NCI-H446 treated with DMSO at 0.1 percent for 48 hours (cell line): ENCODE measurements at places on chromosomes 7 and 10.

- no peak for DNase-seq
Observed at GRCh38 chr7:156082048-156083040, 270.1 kb upstream of the SHH start.

GRCh38 chr10:61779950-61780659 is 117.4 kb downstream of the CABCOCO1 start:
- no peak for DNase-seq

- no peak for DNase-seq
Observed at GRCh38 chr7:26698806-26699205, 165.6 kb downstream of the SKAP2 start.

- no peak for DNase-seq
Observed at GRCh38 chr7:48250441-48250951, 79.2 kb downstream of the ABCA13 start.

DNA sequence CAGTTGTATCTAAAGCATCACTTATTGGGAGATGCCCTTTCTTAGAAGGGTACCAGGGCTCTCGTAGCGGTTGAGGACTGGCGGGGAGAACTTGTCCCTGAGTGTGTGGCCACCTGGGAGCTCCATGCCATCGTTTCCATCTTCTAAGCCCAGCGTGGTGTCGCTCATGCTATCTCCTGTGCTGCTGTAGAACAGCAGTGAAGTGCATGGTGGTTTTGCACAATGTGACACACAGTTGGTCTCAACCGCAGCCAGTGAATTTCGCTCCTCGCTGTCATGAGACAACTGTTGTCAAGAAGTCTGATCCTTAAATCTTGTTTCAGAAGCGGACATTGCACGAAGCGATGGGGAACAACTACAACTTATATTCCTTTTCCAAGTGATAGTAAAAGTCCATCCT is 283.4 kb downstream of the GRID1 start:
- DNase-seq = no peak

- DNase-seq = no peak
Observed at GRCh38 chr10:124074501-124075109, 18.8 kb downstream of the CHST15 start.

DNA sequence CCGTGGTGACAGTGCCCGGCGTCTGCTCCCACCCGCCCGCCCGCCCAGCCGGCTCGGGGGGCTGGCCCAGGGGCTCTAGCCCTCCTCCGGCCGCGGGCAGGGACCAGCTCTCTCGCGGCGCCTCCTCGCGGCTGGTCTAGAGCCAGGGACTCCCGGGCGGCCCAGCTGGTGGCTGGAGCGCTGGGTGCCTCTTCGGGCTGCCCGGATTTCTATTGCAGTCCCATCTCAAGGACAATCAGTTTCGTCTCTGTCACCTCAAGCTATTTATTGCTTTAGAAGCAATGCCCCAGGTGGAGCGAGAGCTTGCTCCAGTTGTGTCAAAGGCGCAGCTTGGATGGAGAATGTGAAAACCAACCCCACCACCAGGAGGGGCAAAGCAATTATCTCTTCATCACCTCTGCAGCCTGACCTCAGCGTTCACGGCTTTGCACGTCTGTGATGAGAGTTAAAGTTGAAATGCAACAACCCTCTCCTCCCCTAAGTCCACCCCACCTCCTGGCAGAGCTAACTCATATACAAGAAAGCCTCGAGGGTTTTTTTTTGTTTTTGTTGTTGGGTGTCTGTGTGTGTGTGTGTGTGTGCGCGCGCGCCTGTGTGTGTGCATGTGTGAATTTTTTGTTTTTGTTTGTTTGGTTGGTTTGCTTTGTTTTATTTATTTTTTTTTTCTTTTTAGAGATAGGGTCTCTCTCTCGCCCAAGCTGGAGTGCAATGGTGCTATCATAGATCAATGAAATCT is at the start of gene ITGA8:
TSS of gene ITGA8 (minus strand) at position 24 of the 736 bp plus-strand sequence. CDS start 151 bp downstream, outside the sequence.
- no peak for DNase-seq

DNA sequence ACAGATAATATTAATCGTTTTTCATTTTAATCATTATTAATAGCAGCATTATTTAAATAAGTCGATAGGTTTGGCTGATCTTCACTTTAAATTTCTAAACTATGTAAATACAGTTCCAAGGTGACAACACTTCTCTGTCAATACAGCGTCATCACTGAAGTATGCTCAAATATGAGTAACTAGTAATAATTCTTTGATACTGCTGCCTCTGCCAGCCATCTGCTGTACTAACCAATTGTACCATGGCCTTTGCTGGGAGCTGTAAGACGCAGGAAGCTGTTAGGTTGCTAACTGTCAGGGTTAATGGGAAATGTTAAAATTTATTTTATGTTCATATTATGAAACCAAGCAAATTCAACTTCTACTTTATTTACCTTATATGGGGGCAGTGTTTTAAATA is 1650.5 kb upstream of the LRRTM3 start:
- DNase-seq = no peak

DNA sequence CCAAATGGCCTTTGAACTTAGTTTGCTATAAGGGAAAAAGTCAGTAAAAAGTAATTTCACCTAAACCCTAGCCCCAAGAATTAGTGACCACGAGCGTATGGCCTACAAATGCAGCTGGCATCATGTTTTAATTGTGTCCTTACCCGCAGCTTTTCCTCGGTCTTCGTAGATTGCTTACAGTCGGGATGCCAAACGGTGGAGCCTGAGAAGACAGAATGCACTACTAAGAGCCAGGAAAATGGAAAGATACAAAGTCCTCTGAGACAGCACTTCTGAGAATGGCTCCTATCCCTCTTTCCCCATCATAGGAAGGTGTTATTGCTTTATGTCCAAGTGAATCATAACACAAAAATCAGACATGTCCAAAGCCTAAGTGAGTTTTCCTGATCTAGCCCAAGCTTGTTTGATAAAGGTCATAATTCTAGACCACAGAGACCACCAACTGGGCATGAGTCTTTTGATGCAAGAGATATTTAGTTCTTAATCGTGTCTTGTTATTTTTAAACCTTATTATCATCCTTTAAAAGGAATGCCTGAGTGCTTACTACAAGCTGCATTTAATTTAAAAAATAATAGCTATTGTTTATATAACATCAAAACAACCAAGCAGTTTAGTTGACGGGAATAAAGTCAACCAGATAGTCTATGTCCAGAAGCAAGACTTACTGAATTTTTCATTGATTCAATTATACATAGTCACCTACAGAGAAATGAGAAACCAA is 83.7 kb upstream of the AFAP1L2 start:
- DNase-seq = no peak

DNA sequence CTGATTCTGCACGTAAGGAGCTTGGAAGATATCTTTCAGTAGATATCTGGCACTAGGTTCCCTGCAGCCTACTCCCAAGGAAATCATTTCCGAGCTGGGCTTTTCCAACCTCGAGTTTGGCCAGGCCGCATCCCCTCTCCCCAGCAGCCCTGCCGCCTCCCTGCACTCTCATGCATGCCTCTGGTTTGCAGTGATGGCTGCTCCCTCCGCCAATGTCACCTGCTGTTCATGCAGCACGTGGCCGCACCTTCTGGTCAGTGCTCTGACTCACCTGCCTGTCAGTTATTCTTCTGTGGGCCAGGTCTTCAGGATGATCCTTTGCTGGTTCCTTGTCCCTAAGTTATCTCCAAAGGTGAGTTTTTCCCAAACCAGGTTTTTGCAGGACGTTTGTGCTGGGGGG is 50.6 kb upstream of the RASGEF1A start:
- no peak for DNase-seq

- DNase-seq = no peak
Observed at GRCh38 chr7:43199371-43200160, 87.1 kb downstream of the HECW1 start.

DNA sequence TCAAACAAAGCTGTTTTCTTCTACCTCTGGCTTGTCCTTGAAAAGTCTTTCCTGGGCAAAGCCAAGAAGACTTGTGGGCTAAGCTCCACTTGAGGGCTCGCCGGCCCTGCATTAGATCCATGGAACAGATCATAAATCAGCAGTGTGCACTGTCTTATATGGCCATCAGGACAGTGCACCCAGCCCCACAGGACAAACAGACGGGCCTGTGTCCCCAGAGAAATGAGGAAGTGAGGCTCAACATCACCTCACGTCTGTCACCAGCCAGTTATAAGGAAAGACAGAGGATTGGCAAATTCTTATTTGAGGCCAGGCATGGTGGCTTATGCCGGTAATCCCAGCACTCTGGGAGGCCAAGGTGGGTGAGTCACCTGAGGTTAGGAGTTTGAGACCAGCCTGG is 12.3 kb upstream of the IFT22 start:
- DNase-seq = no peak

DNA sequence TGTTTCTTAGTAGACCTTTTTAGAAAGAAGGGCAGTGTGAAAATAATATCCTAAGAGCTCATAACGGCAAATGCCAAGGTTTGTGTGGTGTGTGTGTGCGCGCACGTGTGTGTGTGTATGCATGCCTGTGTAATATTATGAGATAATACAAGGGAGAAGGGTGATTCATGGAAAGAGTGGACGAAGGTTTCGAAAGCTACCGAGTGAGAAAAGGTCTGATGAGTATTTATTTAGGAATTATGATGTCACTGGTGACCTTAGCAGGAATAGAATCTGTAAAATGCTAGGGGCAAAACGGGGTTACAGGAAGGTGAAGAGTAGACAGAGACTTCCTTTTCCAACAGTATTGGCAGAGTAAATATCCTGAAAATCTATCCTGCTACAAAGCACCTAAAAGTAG is 107.3 kb downstream of the AHR start:
- no peak for DNase-seq

DNA sequence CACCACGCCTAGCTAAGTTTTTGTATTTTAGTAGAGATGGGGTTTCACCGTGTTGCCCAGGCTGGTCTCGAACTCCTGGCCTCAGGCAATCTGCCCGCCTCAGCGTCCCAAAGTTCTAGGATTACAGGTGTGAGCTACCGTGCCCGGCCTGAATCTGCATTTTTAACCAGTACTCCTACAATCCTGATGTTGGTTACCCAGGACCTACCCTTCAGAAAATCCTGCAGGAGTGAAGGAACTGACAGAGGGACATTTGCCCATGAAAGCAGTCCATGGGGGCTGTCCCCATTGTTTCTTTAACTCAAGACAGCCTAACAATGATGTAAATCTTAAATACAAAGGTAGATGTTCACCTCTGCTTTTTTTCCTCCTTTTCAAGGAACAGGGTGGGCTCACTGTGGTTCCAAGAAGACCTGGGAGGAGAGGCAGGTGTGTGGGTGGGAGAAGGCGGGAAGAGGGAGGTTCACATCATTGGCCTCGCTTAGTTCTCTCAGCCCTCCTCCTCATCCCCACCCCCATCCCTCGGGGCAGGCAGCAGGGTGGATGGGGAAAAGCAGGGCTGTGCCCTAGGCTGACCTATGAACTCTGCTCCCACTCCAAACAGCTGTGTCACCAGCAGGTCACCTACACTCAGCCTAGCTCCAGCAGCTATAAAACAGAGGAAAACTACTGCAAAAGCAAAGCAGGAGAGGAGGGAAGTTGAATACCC is 13.5 kb downstream of the LRRC20 start:
- no peak for DNase-seq

- no peak for DNase-seq
Observed at GRCh38 chr7:108802650-108803049, 233.0 kb downstream of the DNAJB9 start.

GRCh38 chr7:141132671-141133070 is 58.8 kb downstream of the TMEM178B start:
- DNase-seq = no peak

DNA sequence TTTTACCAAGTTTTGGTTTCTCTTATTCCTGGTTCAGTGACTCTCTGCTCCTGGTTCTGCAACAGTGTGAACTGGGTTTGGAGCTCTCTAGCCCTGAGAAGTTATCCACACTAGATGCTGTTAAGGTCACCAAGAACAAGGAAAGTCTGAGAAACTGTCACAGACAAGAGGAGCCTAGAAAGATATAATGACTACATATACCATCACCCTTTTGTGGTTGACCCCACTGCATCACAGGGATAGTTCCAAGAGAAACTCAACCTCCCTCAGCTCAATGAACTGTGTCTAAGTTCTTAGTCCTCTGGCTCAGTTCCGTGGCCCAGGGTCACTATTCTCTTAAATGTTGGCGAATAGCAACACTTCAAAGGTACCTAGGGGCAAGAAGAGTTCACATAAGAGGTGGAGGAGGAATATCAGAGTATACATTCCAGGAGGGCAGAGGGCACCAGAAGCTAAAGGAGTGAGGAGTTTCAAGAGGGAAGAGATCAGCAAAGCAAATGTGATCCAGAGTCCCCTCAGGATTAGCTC is 171.5 kb downstream of the BUB3 start:
- no peak for DNase-seq

DNA sequence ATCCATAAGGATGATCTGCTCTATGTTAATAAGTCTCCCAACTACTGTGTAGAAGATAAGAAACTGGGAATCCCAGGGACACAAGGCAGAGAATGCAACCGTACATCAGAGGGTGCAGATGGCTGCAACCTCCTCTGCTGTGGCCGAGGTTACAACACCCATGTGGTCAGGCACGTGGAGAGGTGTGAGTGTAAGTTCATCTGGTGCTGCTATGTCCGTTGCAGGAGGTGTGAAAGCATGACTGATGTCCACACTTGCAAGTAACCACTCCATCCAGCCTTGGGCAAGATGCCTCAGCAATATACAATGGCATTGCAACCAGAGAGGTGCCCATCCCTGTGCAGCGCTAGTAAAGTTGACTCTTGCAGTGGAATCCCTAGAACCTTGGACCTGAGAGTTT is 10.3 kb downstream of the WNT16 start:
- DNase-seq = no peak

DNA sequence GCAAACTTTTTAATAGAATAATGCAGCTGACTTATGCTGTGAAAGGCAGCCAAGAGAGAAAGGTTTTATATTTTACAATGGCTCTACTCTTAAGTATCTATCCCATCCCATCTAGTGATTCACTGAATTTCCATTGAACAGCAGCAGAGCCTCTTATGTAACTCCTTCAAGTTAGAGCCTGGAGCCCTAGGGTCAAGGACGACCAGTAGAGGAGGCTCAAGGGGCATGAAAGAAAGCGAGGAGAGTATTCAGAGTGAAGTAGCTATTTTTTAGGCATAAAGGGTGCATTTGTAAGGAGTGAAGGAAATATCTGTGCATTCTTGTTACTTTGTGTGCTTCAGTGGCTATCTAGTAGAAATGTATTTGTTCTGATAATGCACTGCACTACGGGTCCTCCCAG is 180.2 kb upstream of the TPK1 start:
- DNase-seq = no peak

DNA sequence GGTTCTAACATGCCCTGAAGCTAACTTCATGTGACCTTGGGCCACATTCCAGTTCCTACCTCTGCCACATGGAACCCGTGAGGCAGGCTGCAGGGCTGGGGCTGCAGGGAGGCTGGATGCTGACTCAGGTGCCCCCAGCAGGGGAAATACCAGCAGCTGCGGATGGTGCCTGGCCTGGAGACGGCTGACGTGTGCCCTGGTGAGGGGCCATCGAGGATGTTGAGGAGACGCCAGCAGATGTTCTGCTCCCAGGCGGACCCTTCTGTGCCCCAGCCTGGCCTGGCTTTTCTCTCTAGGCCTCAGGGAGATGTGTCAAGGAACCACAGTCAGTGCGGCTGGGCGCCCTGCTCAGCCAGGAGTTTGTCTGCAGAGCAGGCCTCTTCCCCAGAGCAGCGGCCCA is 8.8 kb downstream of the BAG3 start:
- DNase-seq = no peak

- peak; percentile 83 for DNase-seq
Observed at GRCh38 chr10:31947144-31947926, 18.7 kb upstream of the ARHGAP12 start.

GRCh38 chr10:86411281-86411841 is 44.8 kb upstream of the GRID1 start:
- DNase-seq = no peak

- no peak for DNase-seq
Observed at GRCh38 chr10:92387289-92387940, 96.4 kb downstream of the MARCHF5 start.
